ENCODE measurements at places on chromosomes 12 and 14.

- DNase-seq = no peak
- no peaks in the 10 kb centered on the region for H3K4me1 ChIP-seq
- H3K27me3 ChIP-seq = no peaks in the 10 kb centered on the region
- H3K27ac ChIP-seq = no peak overlapping the region
- no peak overlapping the region for H3K4me3 ChIP-seq
- H3K36me3 ChIP-seq = no peaks in the 10 kb centered on the region
Observed at GRCh38 chr14:88233915-88234314, 89.2 kb downstream of the KCNK10 start.

- H3K4me3 ChIP-seq = no peak overlapping the region
- no peak overlapping the region for H3K27ac ChIP-seq
- no peaks in the 10 kb centered on the region for H3K27me3 ChIP-seq
- H3K36me3 ChIP-seq = no peaks in the 10 kb centered on the region
- DNase-seq = no peak
- no peaks in the 10 kb centered on the region for H3K4me1 ChIP-seq
Observed at GRCh38 chr12:40208707-40209446, 15.9 kb upstream of the LRRK2 start.

DNA sequence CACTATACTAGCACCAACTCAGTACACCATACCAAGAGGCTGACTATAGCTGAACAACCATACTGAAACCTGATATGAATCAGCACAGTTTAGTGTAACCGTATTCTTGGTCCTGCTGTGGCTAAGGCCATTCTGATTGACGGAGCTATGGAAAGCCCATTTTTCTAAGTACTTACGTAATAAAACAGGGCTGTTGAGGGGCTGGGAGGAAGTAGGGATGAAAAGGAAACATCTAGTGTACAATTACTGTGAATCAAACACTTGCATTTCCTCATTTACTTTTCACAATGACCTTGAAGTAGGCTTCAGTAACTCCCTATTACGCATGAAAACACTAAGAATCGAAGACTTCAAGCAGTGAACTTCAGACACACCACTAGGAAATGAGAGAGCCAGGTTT, 198.2 kb downstream of the BTG1 start:
- DNase-seq = no peak
- H3K4me3 ChIP-seq = no peak overlapping the region
- H3K36me3 ChIP-seq = no peaks in the 10 kb centered on the region
- no peaks in the 10 kb centered on the region for H3K27me3 ChIP-seq
- H3K27ac ChIP-seq = no peak overlapping the region

- DNase-seq = no peak
- no peaks in the 10 kb centered on the region for H3K27me3 ChIP-seq
- H3K4me1 ChIP-seq = peaks cover 38% of the 10 kb centered on the region
- no peak overlapping the region for H3K27ac ChIP-seq
- peaks cover 58% of the 10 kb centered on the region for H3K36me3 ChIP-seq
Observed at GRCh38 chr14:22842211-22843122, 6.1 kb downstream of the MMP14 start.

DNA sequence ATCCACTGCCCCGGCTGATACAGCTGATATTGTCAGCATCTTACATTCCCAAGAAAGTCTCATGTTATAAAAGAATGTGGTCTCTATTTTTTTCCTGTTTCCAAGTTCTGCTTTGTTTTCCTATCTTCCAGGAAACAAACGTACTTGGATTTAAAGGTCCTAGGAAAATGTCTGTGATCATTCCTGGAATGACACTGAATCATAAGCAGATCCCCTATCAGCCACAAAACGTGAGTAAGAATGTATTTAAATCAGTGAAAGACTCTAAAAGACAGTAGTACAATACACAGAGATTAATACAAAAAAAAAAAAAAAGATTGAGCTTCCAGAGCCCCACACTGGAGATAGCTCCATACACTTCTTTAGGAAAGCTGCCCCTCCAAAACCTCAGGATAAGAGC, 21.7 kb upstream of the TEAD4 start:
- H3K27ac ChIP-seq = no peak overlapping the region
- H3K4me1 ChIP-seq = no peaks in the 10 kb centered on the region
- no peak overlapping the region for H3K4me3 ChIP-seq
- no peak for DNase-seq

- H3K4me3 ChIP-seq = peak overlapping the region; percentile 86
- H3K27me3 ChIP-seq = no peaks in the 10 kb centered on the region
- H3K27ac ChIP-seq = peak overlapping the region; percentile 91
Observed at GRCh38 chr12:65170209-65170881, 962 bp downstream of the LEMD3 start.

DNA sequence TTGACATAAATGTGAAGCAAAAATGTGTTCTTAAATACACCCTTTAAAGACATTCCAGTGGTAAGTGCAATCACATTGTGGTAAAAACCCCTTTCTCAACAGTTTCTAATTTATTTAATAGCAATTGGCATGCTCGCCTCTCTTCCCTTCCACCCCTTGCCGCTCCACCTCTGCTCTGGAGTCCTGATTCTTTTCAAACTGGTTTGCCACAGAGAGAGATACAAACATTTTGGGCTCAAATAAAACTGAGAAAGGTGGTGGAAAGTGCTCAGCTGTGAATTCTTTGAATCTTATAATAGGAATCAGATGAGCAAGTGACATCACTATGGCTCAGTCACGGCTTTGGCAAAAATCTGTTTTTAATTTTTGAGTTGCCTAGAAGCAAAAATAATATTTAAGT, 993.9 kb downstream of the GALC start:
- DNase-seq = no peak
- H3K4me1 ChIP-seq = no peaks in the 10 kb centered on the region
- H3K36me3 ChIP-seq = no peaks in the 10 kb centered on the region

- no peak overlapping the region for H3K4me3 ChIP-seq
- H3K36me3 ChIP-seq = no peaks in the 10 kb centered on the region
- H3K4me1 ChIP-seq = no peaks in the 10 kb centered on the region
- no peak for DNase-seq
Observed at GRCh38 chr14:92756446-92756845, 8.0 kb upstream of the LGMN start.

DNA sequence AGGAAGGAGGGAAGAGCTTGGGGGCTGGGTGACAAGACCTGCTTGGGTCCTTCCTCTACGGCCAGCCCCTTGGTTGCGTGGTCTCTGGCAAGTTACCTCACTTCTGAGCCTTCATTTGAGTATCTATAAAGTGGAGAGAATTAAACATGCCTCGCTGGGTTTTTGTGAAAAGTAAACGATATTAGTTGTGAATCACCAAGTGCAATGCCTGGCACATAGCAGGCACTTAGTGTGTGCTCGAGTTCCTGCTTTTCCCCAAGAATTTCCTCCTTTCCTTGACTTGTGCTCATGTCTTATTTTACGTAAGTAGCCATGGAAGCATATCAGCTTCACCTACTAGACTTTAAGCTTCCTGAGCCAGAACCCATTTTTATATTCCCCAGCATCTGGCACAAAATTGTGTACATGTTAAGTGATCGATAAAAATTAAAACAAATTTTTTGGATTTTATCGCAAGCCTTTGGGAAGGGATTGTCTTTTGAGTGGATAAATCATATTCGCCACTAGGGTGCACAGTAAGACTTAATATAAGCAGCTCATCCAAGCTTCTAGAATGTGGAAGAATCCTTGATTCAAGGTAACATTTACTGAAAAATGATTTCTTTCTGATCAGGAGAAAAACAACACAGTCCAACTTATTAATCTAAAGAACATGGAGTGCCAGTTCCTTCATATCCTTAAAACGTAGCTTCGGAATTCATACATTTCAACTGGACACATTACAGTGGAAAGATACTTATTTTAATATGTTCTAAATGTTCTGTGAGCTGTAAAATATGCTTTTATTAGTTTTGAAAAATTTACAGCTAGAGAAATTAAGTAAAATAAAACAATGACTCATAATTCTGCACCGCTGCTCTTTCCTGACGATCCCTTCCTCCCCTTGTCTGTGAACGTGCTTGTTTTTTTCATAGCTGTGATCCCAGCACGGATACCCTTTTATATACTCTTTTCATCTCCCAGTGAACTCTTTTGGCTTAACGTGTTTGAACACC, 62.0 kb downstream of the SLC25A47 start:
- H3K4me1 ChIP-seq = peaks cover 12% of the 10 kb centered on the region
- no peak overlapping the region for H3K27ac ChIP-seq
- no peak for DNase-seq
- no peak overlapping the region for H3K4me3 ChIP-seq

DNA sequence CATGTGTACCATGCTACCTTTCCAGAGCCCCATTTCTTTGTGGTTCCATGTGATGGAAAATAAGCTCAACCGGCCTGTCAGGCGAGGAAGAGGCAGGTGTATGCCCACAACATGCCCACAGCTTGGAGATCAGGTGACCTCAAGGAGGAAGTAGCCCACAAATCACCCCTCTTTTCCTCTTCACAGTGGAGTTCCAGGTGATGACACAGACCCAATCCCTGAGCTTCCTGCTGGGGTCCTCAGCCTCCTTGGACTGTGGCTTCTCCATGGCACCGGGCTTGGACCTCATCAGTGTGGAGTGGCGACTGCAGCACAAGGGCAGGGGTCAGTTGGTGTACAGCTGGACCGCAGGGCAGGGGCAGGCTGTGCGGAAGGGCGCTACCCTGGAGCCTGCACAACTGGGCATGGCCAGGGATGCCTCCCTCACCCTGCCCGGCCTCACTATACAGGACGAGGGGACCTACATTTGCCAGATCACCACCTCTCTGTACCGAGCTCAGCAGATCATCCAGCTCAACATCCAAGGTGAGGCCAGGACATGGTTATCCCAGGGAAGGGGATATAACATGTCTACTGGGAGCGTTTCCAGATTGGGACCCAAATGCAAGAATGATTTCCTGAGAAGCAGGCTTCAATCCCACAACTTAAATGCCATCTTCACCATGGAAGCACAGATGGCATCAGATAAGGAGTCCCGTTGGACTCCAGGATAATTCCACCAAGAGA, 5.5 kb downstream of the TAPBPL start:
- no peak for DNase-seq
- H3K4me3 ChIP-seq = no peak overlapping the region
- no peak overlapping the region for H3K27ac ChIP-seq
- peaks cover 64% of the 10 kb centered on the region for H3K36me3 ChIP-seq
- H3K4me1 ChIP-seq = peaks cover 32% of the 10 kb centered on the region

DNA sequence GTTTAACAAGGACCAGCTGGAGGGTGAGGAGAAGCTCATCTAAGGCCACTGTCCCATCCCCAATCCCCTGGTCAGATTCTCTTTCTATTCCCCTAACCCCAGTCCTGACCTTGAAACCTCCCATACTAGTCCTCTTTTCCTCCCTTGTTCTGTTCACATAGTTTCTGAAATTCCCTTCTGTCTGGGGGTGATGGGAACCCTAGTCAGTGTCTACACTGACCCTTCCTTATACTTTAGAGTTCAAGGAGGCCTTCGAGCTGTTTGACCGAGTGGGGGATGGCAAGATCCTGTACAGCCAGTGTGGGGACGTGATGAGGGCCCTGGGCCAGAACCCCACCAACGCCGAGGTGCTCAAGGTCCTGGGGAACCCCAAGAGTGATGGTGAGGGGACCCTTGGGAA, 2.4 kb downstream of the MYL6B start:
- DNase-seq = no peak
- peaks cover 5% of the 10 kb centered on the region for H3K36me3 ChIP-seq
- no peak overlapping the region for H3K4me3 ChIP-seq
- no peaks in the 10 kb centered on the region for H3K4me1 ChIP-seq

- no peak for DNase-seq
- H3K36me3 ChIP-seq = no peaks in the 10 kb centered on the region
- H3K27ac ChIP-seq = peak overlapping the region; percentile 90
- no peaks in the 10 kb centered on the region for H3K4me1 ChIP-seq
- no peaks in the 10 kb centered on the region for H3K27me3 ChIP-seq
Observed at GRCh38 chr12:468671-469389, 9.1 kb downstream of the B4GALNT3 start.

DNA sequence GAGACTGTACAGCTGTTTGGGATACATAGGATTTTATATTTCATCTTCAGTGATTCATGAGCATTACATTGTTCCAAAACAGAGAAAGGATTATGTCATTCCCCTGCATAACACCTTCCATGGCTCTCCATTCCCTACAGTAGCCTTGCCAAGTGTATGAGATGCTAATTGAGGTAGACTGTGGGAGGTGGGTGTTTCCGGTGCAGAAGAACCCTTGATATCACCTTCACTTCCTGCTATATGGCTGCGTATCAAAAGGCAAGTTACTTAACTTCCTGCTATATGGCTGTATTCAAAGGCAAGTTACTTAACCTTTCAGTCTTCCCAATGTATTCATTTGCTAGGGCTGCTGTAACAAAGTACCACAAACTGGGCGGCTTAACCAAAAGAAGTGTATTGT, 11.2 kb downstream of the FAR2 start:
- no peaks in the 10 kb centered on the region for H3K27me3 ChIP-seq
- no peak overlapping the region for H3K27ac ChIP-seq
- peaks cover 25% of the 10 kb centered on the region for H3K4me1 ChIP-seq

GRCh38 chr14:48323665-48324064, 648.3 kb upstream of the MDGA2 start:
- H3K36me3 ChIP-seq = no peaks in the 10 kb centered on the region
- no peak overlapping the region for H3K4me3 ChIP-seq
- H3K4me1 ChIP-seq = no peaks in the 10 kb centered on the region
- DNase-seq = no peak
- no peaks in the 10 kb centered on the region for H3K27me3 ChIP-seq

- H3K27ac ChIP-seq = no peak overlapping the region
- no peaks in the 10 kb centered on the region for H3K4me1 ChIP-seq
- no peak for DNase-seq
- H3K36me3 ChIP-seq = no peaks in the 10 kb centered on the region
Observed at GRCh38 chr12:94193168-94193567, 44.8 kb downstream of the PLXNC1 start.

- H3K4me1 ChIP-seq = peaks cover 35% of the 10 kb centered on the region
- H3K4me3 ChIP-seq = peak overlapping the region; percentile 88
- H3K36me3 ChIP-seq = peaks cover 56% of the 10 kb centered on the region
- DNase-seq = no peak
- no peaks in the 10 kb centered on the region for H3K27me3 ChIP-seq
Observed at GRCh38 chr12:110282300-110282860, 1.3 kb downstream of the ATP2A2 start.

- no peak for DNase-seq
- H3K27me3 ChIP-seq = no peaks in the 10 kb centered on the region
- H3K4me3 ChIP-seq = no peak overlapping the region
- H3K36me3 ChIP-seq = no peaks in the 10 kb centered on the region
- no peak overlapping the region for H3K27ac ChIP-seq
Observed at GRCh38 chr12:95881331-95881955, 22.7 kb downstream of the SNRPF start.

- H3K4me1 ChIP-seq = no peaks in the 10 kb centered on the region
- H3K27ac ChIP-seq = peak overlapping the region; percentile 80
- peak overlapping the region; percentile 54 for H3K4me3 ChIP-seq
Observed at GRCh38 chr14:100304825-100305323, 1.4 kb downstream of the SLC25A29 start.

GRCh38 chr14:97074856-97075255, 277.7 kb downstream of the VRK1 start:
- no peak for DNase-seq
- no peaks in the 10 kb centered on the region for H3K4me1 ChIP-seq
- H3K4me3 ChIP-seq = no peak overlapping the region
- H3K27ac ChIP-seq = no peak overlapping the region
- no peaks in the 10 kb centered on the region for H3K27me3 ChIP-seq

GRCh38 chr14:52222901-52223300, 44.6 kb upstream of the PTGDR start:
- no peaks in the 10 kb centered on the region for H3K36me3 ChIP-seq
- H3K4me3 ChIP-seq = no peak overlapping the region
- no peak for DNase-seq
- H3K4me1 ChIP-seq = peaks cover 6% of the 10 kb centered on the region
- no peak overlapping the region for H3K27ac ChIP-seq
- H3K27me3 ChIP-seq = no peaks in the 10 kb centered on the region

GRCh38 chr14:97578982-97579548, 781.9 kb downstream of the VRK1 start:
- H3K36me3 ChIP-seq = no peaks in the 10 kb centered on the region
- DNase-seq = no peak
- H3K27ac ChIP-seq = no peak overlapping the region
- no peak overlapping the region for H3K4me3 ChIP-seq
- no peaks in the 10 kb centered on the region for H3K27me3 ChIP-seq
- no peaks in the 10 kb centered on the region for H3K4me1 ChIP-seq

Measured in right atrium auricular region (tissue), 2 donors.